ENCODE measurements at places on chromosomes 12 and 14.

GRCh38 chr12:125148316-125148715 lies 83.1 kb downstream of the AACS start:
- DNase-seq: no peak

DNA sequence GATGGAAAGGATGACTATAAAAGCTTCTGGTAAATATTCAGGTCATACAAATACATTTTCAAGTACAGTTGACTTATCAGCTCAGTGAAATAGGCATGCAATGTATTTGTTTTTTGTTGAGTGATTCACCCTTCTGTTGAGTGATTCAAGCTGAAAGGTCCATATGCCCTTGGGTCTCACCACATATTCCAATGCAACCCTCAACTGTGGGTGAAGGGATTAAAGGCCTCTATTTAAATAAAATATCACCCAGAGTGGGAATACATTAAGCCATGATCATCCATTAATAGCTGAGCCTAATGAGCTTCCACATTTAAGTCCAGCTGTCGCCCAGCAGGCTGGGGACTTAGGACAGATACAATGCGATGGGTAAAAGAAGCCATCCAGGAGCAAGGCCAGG lies 120.2 kb downstream of the CRACR2A start:
- DNase-seq: no peak

DNA sequence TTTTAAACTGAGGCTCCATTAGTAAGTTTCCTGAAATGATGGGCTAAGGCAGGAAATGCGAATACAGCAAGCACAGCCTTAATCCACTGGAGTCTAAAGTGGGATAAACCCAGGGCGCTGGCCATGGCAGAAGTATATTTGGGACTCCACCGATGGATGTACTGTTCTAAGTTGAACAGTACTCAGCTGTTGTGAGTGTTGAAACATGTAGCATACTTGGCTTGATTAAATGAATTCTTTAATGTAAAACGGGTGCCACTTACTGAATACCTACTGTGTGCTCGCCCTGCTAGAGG lies 996 bp downstream of the SSPN start:
- no peak for DNase-seq

DNA sequence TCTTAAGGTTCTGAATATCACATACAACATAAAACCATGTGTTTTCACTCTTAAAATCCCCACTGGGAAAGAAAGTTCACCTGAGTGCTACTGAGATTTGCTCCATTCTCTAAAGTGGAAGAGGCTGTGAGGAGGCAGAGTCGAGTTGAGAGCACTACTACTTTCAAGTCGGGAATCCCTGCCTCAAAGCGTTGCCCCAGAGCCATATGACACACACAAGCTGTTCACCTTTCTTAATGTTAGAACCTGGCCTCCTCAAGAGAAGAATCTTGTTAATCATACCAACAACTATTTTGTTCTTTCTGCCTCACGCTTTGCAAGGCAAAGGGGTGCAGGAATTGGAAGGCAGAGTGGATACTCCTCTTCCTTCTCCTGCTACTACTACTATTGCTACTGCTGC lies 149.7 kb upstream of the DAAM1 start:
- no peak for DNase-seq

- no peak for DNase-seq
Observed at GRCh38 chr14:44505588-44505987, 1.5 kb downstream of the FSCB start.

DNA sequence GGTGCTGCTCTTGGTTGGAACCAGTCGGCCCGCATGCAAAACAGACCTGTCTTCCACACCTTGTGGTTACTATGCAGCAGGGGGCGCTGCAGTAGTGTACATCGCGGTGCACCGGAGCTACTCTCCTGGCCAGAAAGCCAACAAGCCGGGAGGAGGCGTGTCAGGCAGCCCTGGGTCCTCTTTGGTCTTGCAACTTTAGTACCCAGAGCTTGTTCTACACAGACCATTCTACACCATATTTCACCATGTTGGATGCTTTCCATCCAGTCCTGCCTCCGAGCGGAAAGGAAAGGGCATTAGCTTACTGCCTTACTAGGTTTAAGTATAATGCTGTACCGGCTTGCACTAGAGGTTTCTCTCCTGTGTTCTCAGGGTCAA lies 927 bp upstream of the TMTC2 start:
- DNase-seq: peak; percentile 93

GRCh38 chr14:32602699-32603098 lies 273.6 kb downstream of the AKAP6 start:
- DNase-seq: no peak

GRCh38 chr12:49885118-49885517 lies 18.6 kb downstream of the FAIM2 start:
- DNase-seq: no peak

DNA sequence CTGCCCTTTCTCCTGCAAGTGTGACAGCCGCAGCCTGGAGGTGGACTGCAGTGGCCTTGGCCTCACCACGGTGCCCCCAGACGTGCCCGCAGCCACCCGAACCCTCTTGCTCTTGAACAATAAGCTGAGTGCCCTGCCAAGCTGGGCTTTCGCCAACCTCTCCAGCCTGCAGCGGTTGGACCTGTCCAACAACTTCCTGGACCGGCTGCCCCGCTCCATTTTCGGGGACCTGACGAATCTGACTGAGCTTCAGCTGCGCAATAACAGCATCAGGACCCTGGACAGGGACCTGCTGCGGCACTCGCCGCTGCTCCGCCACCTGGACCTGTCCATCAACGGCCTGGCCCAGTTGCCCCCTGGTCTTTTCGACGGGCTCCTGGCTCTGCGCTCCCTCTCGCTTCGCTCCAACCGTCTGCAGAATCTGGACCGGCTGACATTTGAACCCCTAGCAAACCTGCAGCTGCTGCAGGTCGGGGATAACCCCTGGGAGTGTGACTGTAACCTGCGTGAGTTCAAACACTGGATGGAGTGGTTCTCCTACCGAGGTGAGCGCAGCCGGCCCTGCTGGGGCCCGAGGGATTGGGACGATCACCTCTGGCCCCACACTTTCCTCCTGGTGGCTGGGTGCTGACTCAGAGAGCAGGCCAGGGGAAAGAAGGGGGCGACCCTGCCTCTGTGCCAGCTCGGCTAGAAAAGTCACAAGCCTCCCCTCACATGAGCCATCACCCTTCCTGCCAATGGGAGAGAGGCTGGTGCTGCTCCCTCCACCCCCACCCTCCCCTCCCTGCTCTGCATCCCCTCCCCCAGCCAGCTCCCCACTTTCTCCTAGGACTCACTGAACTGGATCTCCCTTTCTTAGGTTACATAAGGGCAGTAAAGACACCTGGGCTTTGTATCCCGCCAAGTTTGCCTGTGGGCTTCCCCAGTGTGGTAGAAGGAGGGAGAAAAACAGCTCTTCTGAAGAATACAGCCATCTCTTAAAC lies 10.9 kb downstream of the LRTM2 start:
- no peak for DNase-seq

- DNase-seq: no peak
Observed at GRCh38 chr14:104394409-104394851, 185.1 kb upstream of the C14orf180 start.

DNA sequence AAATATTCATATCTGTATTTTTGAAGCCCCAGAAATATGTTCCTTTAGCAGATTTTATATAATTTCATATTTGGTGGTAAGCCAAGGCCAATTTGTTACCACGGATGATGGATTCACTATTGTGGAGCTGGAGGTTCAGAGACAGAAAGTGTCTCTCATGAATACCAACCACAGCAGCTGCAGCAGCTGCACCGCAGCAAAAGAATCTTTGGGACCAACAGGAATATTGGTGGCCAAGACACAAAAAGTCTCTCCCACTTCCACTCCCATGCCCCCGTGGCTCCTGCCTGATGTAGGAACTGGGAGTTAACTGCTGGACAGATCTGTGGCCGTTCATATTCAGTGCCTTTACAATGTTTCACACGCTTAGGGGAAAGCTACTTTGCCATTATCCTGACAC lies 155.3 kb downstream of the ADAMTS20 start:
- no peak for DNase-seq

GRCh38 chr12:16523951-16524331 lies 82.0 kb downstream of the LMO3 start:
- DNase-seq: no peak

- no peak for DNase-seq
Observed at GRCh38 chr14:81187832-81188522, 32.8 kb downstream of the GTF2A1 start.

DNA sequence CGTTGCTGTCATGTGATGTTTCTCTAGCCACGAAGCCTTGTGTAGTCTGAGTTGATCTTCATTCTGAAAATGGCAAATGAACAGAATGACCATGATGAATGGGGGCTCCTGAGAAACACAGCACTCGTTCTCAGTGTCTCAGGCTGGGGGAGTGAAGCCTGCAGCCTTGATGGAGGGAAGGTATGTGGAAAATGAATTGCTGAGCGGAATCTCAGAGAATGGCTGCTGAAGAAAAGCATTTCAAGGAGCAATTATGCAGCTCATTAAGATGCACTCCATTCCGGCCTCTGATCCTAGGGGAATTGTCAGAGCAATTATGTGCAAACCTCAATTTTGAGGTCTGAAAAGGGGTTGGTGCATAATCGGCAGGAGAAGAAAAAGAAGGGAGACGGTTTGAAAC lies 167.1 kb downstream of the CHST11 start:
- DNase-seq: no peak

DNA sequence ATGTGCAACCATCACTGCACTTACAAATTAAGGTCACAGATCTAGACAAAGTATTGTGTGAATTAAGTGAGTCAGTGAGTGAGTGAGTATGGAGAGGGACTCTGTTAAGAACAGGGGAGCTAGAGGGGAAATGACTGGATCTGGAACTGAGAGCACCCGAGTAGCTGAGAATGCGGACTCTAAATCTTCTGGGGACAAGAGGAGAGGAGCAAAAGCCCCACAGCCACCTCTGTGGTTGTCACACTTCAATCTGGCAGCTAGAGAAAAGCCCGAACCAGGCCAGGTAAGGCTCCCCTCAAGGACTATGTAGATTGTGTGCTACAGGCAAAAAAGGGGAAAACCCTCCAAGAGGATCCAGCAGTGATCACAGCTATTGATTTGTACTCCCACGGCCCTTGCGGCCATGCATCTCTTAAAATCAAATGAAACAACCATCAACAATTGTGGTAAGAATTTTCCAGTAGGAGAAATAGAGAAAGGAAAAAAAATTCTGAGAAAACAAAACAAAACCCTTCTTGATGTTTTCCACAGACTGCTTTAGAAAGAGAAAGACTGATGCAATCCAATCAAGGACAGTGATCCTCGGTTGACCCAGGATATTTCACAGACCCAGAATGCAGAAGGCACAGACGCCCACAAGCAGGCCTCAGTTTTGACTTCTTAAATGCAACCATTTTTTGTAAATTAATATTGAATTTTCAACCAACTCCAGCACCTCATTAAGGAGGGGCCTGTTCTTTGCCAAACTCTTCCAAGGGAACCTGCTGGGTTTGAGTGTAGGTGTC lies 109.6 kb downstream of the SLC38A6 start:
- DNase-seq: no peak

GRCh38 chr14:45251912-45252311 lies 1.1 kb downstream of the MIS18BP1 start:
- DNase-seq: peak; percentile 16

GRCh38 chr12:30064906-30065305 lies 281.2 kb upstream of the TMTC1 start:
- no peak for DNase-seq

DNA sequence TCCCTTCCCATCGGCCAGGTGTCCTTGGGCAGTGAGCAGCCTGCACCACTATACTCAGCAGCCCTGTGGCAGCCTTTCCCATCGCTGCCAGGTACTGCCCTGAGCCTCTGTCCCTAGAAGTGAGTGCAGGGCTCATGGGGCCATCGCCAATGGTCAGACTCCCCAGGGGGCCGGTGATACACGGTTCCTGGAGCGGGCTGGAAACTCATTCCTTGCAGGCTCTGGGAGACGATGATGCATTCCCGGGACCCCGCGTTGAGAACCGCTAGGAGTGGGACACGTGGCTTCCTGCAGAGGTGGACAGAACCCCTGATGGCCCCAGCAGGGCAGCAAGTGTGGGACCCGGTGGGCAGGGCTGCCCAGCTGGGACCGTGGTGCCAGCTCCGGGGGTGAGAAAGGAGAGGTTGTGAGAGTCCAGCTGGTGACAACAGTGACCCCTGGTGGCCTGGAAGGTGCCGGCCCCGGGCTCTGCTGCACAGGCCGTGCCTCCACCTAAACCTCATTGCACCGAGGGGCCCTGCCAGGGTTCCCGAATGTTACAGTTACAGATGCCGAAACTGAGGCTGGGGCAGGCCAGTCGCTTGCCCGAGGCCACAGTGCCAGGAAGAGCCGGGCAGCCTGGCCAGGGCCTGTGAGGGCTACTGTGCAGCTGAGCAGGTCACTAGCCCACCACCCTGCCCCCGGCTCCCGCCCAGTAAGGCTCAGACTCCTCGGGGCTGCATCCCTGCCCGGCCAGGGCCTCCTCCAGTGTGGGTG lies 33.8 kb downstream of the FBRSL1 start:
- peak; percentile 72 for DNase-seq

DNA sequence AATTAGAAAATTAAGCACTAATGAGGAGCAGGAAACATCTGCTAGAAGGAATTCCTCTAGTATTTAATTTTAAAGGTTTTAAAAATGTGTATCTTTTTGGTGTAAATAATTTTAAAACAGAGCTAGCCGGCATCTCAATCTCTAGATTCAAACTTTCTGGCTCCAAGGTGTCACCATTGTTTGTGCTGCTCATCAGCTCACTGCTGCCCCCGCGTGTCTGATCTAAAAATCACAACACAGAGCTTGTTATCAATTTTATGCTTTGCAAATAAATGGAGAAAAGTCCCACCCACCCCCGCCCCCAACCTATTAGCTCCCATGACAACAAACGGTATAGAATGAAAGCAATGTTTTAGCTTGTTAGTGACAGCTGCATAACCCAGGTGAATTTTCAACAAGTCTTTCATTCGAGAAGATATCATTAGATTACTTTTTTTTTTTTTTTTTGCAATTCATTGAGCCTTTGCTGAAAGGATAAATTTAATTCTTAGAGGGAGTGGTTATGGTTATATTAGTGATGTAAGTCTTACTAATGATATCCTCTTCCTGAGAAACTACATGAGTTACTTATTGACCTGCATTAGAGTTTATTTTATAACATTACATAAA lies 11.3 kb upstream of the ABHD12B start:
- peak; percentile 93 for DNase-seq

DNA sequence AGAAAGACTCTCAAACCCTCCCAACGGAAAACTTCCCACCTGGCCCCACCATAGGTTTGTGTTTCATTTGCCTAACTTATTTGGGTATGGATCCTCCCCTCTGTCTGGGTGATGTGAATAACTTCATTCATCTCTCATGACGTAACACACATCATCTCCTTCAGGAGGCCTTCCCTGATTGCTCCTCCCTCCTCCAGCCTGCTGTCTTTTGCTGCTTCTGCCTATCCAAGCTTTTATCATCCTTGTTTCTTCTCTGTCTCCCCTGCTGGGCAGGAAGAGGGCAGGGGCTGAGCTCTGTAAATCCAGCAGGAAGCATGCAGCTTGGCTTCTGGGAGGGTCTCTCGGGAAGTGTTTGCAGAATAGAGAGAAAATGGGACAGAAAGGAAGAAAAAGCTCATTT lies 766.0 kb upstream of the TBX3 start:
- no peak for DNase-seq

- no peak for DNase-seq
Observed at GRCh38 chr12:79689477-79690141, 1.2 kb downstream of the PAWR start.

All from CD4-positive, alpha-beta T cell treated with Interleukin-2 at 100 ng/mL for 4 hours (primary cell).